ENCODE measurements at places on chromosomes 3 and 15.

- no peak for DNase-seq
Observed at GRCh38 chr3:174540116-174540908, 318.8 kb upstream of the NAALADL2 start.

DNA sequence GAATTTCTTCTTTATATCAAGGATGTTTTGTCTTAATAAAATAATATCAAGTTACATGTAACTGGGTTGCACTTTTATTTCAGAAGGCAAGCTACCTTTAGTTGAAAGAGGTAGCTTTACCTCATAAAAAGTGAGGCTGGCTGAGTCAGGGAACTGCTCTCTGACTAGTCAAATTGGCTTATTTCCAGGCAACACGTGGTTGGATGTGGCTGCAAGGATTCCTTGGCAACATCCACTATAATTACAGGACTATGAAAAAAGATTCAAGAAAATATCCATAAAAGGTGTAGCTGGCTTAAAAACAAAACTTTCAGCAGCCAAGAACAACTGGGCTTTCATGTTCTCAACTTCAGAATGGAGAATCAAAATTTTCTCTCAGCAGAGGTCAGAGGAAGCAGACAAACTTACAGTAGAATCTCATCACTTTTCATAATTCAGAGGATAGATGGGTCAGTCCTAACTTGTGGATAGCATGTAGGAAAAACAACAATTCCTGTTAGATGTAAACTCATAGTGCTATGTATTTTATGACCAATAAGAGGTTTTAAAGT, 779.1 kb downstream of the MECOM start:
- no peak for DNase-seq

GRCh38 chr15:50627351-50628055, 59.1 kb downstream of the TRPM7 start:
- DNase-seq, result no peak

GRCh38 chr3:196962108-196962929, 6.3 kb downstream of the PIGZ start:
- no peak for DNase-seq

DNA sequence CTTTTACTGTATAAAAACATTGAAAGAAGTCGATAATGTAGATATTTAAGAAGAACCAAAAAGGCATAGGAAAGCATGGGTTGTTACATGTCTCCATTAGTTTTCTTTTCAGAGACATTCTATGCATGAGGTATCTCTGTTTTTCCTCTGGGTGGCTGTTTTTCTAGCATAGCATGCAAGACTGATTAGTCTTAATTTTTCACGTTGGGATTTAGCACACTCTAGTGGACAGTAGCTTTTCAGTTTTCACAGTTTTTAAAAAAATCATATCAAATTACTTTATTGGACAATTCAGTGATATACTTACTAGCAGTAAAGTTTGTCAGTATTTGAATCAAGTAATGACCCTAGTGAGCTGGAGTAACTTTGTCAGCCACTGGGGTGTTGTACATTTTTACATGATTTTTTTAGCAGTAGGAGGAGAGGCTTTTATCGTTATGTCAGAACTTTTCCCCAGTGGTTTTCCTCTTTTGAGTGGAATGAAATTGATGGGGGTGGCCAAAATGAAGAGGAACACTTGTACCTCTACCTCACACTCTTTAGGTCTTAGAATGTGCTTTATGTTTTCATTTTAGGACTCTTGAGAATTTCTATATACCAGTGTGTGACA, 57.2 kb downstream of the SEC22A start:
- DNase-seq, result no peak

DNA sequence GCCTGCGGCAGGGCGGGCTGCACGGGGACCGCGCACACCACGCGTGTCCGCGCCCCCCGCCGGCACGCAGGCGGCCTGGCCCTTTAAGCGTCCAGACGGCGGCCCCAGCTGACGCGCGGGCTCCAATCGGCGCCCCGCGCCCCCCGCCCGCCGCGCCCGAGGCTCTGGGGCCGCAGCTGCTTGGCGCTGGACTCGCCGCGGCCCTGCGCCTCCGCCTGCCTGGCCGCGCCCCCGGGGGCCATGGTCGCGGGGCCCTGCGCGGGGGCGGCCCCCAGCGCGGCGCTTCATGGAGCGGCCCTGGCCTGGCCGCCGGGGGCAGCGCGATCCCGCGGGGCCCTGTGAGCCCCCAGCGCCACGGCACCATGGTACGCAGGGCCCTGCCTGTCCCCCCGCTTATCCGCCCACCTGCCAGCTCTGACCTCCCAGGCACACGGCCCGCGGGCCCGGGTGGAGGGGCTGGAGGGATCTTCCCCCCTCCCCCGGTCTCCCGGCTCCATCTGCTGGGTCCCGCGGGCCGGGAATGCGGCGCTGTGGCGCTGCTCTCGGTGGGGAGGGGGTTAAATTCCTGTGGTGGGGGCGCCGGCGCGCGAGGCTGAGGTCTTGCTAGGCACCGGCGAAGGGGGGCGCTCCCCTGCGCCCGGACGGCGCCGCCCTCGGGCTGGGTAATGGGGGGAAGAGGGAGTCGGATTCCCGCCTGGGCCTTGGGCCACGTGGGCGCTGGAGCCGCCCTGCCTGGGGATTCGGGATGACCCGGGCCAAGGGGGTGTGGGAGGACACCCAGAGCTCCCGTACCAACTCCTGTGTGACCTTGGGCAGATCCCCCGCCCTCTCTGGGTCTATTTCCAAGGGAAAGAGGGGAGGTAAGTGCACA, 1.1 kb downstream of the ZBTB47 start:
- DNase-seq, result peak; percentile 88

- DNase-seq, result no peak
Observed at GRCh38 chr3:52481819-52482521, 13.2 kb upstream of the STAB1 start.

- DNase-seq, result no peak
Observed at GRCh38 chr15:47773143-47773542, 55.8 kb downstream of the SEMA6D start.

DNA sequence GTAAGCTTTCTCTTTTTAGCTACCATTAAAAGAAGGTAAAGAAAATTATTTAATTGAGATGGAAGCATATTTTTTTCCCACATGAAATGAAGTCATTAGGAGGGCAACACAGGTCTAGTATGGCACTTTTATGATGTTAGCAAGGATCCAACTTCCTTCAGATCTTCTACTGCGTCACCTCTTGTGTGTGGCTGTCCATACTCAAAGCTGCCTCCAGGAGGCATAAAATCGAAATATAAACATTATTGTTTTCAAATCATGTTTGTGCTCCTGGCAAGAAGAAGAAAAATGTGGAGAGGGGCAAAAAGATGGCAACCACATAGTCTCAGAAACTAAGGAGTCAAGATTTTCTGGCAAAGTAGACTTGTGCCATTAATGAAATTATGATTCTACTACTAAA, 791.7 kb upstream of the EPHA6 start:
- no peak for DNase-seq

GRCh38 chr3:49724586-49724985, 835 bp upstream of the GMPPB start:
- DNase-seq, result no peak

DNA sequence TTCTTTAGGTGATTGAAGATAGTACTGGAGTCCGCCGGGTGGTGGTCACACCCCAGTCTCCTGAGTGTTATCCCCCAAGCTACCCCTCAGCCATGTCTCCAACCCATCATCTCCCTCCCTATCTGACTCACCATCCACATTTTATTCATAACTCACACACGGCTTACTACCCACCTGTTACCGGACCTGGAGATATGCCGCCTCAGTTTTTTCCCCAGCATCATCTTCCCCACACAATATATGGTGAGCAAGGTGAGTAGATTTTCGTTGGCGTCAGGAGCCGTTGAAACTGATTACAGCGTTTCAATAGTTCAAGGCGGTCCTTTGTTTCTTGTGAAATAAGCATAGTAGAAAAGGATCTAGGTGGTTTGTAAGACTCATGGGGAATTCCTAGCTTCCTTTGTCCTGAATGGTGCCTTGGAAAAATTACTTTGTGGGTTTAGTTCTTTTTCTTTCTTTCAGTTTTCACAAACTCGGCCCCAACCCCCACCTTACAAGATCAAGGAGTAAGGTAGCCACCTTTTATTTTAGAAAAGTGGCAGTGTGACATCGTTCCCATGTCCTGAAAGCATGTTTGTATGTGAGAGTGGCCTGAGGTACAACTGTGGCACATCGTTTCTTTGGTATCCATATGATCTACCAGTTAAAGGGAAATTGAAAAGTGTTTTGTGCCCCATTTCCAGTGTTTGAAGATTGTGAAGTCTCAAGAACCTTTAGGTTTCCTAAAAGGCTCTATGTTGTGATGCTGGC, 200.6 kb downstream of the GHSR start:
- DNase-seq, result no peak

DNA sequence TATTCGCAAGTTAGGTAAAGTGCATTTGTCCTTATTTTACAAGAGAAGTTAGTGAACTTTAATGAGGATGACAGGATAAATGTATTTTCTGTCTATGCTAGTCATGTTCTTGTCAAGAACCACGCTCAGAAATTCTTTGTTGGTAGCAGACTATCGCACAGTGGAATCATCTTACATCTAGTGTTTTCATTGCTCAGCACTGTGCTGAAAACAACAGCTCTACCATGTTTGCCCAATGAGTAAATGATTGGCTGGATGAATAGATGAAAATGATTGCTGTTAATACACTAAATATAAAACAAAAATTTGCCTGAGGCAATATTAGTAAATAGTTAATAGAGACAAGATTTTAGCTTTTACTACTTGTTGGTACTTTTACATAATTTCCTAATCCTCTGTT, 265.3 kb upstream of the GOLIM4 start:
- DNase-seq, result no peak

DNA sequence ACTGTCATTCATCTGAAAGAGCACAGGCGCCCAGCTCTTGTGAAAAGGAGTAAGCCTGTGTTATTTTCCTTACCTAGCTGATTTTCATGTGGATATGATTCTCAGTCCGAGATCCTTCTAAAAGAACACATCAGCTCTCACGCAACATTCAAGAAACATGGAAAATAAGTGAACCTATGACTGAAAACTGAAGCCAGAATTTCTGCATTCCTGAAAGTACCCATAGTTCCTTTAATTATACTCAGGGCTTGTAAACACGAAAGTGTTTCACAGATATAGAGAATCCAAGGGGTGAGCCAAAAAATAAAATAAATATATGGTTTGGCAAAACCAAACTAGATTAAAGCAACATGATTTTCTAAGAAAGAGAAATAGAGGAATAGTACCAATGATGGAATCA, 100.8 kb upstream of the CHMP2B start:
- DNase-seq, result no peak

GRCh38 chr15:50278496-50278895, 13.0 kb upstream of the HDC start:
- DNase-seq, result no peak

GRCh38 chr15:67396114-67396513, 124.8 kb upstream of the C15orf61 start:
- DNase-seq, result no peak

DNA sequence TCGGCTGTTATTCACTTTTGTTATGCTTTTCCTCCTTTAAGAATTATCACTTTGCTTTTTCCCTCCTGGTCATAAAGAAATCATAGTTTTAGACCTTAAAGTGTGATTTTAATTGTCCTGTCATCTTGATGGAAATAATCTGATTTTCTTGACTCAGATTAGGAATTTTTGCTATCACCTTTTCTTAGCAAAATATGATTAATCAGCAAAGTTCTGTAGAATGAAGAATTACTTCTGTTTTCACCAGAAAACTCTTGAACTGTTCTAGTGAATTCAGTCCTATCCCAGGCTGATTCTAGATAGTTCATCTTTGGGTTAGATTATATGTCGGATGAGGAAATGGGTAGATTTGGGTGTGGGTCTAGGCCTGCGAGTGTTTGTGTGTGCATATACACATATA, 12.2 kb downstream of the CMSS1 start:
- no peak for DNase-seq

- DNase-seq, result no peak
Observed at GRCh38 chr15:28904541-28905315, 19.0 kb downstream of the APBA2 start.

GRCh38 chr3:135991621-135992020, 26.1 kb downstream of the PPP2R3A start:
- no peak for DNase-seq

DNA sequence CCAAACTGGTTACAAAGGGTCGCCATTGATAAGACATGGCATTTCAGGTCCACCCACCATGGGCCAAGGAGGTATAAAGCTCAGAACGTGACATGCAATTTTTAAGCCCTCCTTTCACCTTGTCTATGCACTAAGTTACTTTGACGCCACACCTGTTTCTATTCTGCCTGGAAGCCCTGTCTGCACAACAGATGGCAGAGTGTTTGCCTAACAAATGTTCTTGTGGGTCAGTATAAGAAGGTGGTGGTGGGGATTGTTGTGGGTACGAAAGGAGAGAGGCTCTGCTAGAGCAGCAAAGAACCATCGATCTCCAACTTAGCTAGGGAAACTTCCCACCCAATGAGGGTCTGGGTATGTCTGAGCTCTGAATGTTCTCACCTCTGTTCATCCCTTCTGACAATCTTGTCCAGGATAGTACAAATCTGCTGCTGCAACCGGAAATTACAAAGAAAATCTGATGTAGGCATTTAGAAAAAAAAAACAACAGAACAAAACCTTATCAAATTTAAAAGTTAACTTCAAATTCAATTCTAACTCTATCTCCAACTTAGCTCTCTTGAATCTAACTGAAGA, 945.0 kb upstream of the CFAP20DC start:
- DNase-seq, result no peak

DNA sequence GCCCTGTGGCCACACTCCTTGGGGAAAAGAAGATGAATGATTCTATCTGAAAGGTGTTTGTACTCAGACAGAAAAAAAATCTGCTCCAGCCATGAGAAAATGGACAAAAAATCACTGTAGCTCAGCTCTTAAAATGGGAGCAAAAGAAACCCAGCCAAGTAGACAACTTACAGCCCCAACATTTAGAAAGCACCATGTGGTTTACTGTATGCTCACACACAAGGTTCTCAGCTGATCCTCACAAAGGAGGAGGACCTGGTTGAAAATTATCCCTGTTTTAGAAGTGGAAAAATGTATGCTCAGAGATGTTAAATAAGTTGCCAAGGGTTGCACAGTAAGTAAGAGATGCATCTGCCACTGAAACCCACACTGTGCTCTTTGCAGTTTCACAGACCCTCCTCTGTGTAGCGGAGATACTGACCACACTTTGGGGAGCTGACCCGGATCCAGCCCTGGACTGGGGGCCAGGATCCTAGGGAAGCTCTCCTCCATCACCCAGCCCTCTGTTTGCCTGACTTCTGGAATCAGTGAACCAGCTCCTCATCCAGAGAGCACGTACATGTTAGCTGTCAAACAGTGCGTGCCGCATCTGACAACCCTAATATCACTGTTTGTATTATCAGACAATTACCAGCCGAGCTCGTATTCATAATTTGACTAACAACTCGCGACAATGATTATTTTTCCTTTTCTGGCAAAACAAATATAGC, 32.7 kb upstream of the TPRG1 start:
- no peak for DNase-seq

- DNase-seq, result no peak
Observed at GRCh38 chr15:63597038-63597790, at the start of gene FBXL22. Gene FBXL22 (plus strand): TSS chr15:63597387. CDS start chr15:63597393, 6 bp downstream.

Data from frontal cortex (tissue), 4 donors.